Renal cortex interstitium (tissue), 15 donors: ENCODE measurements at places on chromosomes 13 and 19. TPM values are rescaled to one million over a fixed set of nuclear protein-coding genes. Genes with fewer than 3 reads are reported as not detected.

Gene NKPD1
- 0.09 TPM for polyA plus RNA-seq

Gene POLR2I
- polyA plus RNA-seq = 46.2 TPM

Gene RAB20
- 10.1 TPM for polyA plus RNA-seq

- no peak for DNase-seq
These were observed 20.9 kb downstream of the CAPS start for GRCh38 chr19:5934774-5935472.

DNA sequence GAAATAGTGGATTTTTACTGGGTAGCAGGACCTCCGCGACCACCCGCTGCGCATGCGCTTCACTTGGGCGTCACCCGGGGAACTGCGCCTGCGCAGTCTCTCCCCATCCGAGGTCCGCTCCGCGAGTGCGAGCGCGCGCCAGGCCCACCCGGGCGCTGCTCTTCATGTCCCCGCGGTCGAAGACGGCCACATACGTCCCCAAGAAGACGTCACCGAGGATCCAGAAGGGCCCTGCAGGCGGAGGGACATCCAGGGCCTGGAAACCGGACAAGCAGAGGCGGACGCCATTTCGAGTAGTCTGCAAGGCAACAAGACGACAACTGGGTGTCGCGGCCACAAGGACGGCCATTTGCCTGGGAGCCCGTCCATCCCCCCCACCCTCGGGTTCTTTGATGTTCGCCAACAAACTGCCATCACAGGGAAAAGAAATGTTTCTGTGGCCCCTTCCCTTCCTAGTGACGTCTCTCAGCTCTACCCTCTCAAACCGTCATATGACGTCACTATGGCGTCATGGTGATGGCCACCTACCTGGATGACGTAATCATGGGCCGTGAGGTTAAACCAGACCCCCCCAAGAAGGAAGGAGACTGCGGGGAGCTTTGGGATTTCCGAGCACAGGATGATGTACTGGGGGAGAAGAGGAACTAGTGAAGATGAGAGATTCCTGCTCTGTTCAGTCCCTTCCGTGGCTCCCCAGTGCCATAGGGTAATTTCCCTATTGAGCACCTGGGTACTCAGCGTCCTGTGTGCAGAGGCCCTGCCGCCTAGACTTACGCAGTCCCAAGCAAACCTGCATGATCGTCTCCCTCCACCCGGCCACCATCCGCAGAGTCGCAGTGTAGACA lies 6.7 kb downstream of the NAPSA start:
- no peak for DNase-seq

- DNase-seq = no peak
These were observed 484.5 kb downstream of the LIG4 start for GRCh38 chr13:107730813-107731212.
